Psoas muscle (tissue), 8 donors: ENCODE measurements at places on chromosomes 4 and X. TPM values are rescaled to one million over a fixed set of nuclear protein-coding genes. Genes with fewer than 3 reads are reported as not detected.

MAGEC1 gene
- not detected for total RNA-seq

DNA sequence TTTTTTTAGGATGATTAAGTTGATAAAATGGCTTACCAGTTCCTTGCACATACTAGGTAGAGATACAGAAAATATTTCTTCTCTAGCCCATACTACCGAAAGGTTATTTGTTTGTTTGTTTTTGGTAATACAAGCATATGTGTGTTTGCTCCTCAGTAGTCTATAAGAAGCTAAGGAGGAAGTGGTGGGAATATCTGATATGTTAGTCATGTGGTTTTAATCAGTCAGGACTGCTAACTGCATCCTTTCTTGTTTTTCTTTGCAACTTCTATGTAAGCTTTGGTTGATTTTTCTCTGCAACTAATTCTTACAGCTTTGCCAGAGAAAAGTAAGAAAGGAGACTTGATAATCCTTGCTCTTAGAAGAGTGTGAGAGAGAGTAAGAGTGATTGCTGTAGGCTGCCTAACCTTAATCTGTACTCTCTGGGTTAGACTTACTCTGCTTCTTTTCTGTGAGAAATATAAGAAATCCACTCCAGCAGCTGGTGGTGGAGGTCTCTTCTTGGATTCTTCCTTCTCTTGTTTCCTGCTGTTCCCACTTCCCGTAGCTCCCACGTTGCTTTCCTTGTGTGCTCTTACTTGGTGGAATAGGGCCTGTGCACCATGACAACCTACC is 28.3 kb downstream of the SEPTIN11 start:
- no peaks in the 10 kb centered on the region for H3K27me3 ChIP-seq
- no peaks in the 10 kb centered on the region for H3K36me3 ChIP-seq
- H3K4me3 ChIP-seq = no peak overlapping the region
- no peak for DNase-seq
- peaks cover 11% of the 10 kb centered on the region for H3K4me1 ChIP-seq

CDS1 gene
- not detected for total RNA-seq

GRCh38 chrX:118216509-118216908 is 99.9 kb upstream of the KLHL13 start:
- H3K4me3 ChIP-seq = no peak overlapping the region
- H3K4me1 ChIP-seq = no peaks in the 10 kb centered on the region
- H3K27ac ChIP-seq = no peak overlapping the region
- no peaks in the 10 kb centered on the region for H3K36me3 ChIP-seq
- no peak for DNase-seq

CRMP1 gene
- total RNA-seq = 0.14 TPM

MND1 gene
- total RNA-seq = not detected

DNA sequence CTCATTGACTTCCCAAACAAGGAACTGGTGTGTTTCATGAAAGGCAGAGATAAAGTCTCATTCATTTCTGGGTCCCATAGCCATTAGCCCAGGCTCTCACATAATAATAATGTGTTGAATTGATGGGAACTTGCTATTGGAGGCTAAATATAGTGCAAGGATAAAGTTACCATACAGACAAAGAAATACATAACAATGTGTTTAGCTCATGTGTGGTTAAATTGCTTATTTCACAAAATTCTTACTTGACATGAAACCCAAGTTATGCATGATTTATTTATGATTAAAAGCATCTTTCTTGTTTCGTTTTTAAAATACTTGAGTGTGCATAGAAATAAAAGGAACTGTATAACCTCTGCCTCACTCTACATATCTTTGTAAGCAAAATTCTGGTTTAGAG is 37.3 kb upstream of the LPAR4 start:
- H3K4me1 ChIP-seq = no peaks in the 10 kb centered on the region
- peaks cover 6% of the 10 kb centered on the region for H3K27me3 ChIP-seq
- no peaks in the 10 kb centered on the region for H3K36me3 ChIP-seq
- H3K4me3 ChIP-seq = no peak overlapping the region
- DNase-seq = no peak

GRCh38 chr4:176788971-176789370 is 3.8 kb downstream of the VEGFC start:
- no peak for DNase-seq
- H3K4me1 ChIP-seq = peaks cover 8% of the 10 kb centered on the region
- peaks cover 2% of the 10 kb centered on the region for H3K27me3 ChIP-seq
- no peaks in the 10 kb centered on the region for H3K36me3 ChIP-seq

DNA sequence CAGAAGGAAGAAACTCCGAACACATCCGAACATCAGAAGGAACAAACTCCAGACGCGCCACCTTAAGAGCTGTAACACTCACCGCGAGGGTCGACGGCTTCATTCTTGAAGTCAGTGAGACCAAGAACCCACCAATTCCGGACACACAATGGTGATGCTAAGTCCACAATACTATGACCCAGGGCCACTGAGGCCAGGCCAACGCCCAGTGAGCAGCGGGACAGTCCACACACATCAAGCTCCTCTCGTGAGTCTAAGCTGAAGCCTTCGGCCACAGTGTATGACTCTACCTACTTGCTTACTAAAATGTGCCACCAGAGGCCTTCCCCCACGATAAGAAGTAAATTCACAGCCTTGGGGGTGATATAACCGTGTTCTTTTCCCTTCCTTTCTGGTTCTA is 10.2 kb upstream of the CDKN2AIP start:
- no peak for DNase-seq
- no peak overlapping the region for H3K27ac ChIP-seq
- no peak overlapping the region for H3K4me3 ChIP-seq
- no peaks in the 10 kb centered on the region for H3K36me3 ChIP-seq

- no peaks in the 10 kb centered on the region for H3K36me3 ChIP-seq
- no peak overlapping the region for H3K27ac ChIP-seq
- DNase-seq = no peak
- H3K4me1 ChIP-seq = no peaks in the 10 kb centered on the region
- no peaks in the 10 kb centered on the region for H3K27me3 ChIP-seq
- no peak overlapping the region for H3K4me3 ChIP-seq
Observed at GRCh38 chr4:127446427-127446885, 186.3 kb upstream of the INTU start.

DNA sequence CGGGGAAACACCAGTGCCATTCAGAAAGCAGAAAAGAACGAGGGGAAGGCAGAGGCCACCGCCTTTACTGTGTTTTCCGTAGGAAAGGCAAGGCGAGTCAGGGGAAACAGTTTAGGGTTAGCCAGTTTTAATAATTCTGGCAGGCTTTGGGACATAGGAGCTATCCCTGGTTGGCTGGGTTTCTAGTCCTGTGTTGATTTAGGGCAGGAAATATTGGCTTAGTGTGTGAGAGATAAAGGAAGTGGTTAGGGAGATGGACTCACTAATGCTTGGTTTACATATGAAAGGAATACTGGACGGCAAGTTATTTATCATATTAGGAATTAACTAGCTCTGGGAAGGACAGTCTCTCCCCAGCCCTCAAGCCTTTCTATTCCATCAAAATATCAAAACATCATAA is 53.1 kb downstream of the SYNPO2 start:
- H3K27me3 ChIP-seq = no peaks in the 10 kb centered on the region
- peak overlapping the region; percentile 70 for H3K27ac ChIP-seq
- DNase-seq = no peak
- no peaks in the 10 kb centered on the region for H3K36me3 ChIP-seq
- peaks cover 14% of the 10 kb centered on the region for H3K4me1 ChIP-seq
- no peak overlapping the region for H3K4me3 ChIP-seq

S100G gene
- total RNA-seq = not detected

PDGFC gene
- 19.8 TPM for total RNA-seq

GRCh38 chrX:136847874-136848273 is 32.7 kb downstream of the RBMX start:
- H3K4me3 ChIP-seq = no peak overlapping the region
- no peak overlapping the region for H3K27ac ChIP-seq
- peaks cover 32% of the 10 kb centered on the region for H3K36me3 ChIP-seq
- no peaks in the 10 kb centered on the region for H3K27me3 ChIP-seq

- no peak overlapping the region for H3K4me3 ChIP-seq
- no peak overlapping the region for H3K27ac ChIP-seq
- DNase-seq = no peak
- H3K36me3 ChIP-seq = no peaks in the 10 kb centered on the region
- H3K27me3 ChIP-seq = peaks cover 4% of the 10 kb centered on the region
Observed at GRCh38 chr4:7716010-7716721, 223.5 kb downstream of the AFAP1 start.

- H3K27ac ChIP-seq = no peak overlapping the region
- H3K4me3 ChIP-seq = no peak overlapping the region
- H3K27me3 ChIP-seq = peaks cover 16% of the 10 kb centered on the region
- no peaks in the 10 kb centered on the region for H3K4me1 ChIP-seq
Observed at GRCh38 chr4:184168406-184169019, 49.2 kb downstream of the ENPP6 start.

DNA sequence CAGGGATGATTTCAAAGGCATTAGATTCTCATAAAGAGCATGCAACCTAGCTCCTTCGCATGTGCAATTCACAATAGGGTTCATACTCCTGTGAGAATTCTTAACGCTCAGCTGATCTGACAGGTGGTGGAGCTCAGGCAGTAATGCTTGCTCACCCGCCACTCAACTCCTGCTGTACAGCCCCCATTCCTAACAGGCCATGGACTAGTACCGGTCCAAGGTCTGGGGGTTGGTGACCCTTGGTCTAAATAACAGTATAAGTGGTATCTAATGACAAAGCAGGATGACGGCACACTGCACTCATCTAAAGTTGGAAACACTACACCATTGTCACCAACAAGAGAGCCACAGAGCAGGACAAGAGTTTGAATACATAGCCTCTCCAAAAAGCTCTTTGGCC is 28.5 kb downstream of the ADGRA3 start:
- peak overlapping the region; percentile 71 for H3K27ac ChIP-seq
- no peaks in the 10 kb centered on the region for H3K36me3 ChIP-seq
- peaks cover 68% of the 10 kb centered on the region for H3K4me1 ChIP-seq
- H3K4me3 ChIP-seq = no peak overlapping the region

SSX4 gene
- total RNA-seq = not detected

LAMP2 gene
- 107 TPM for total RNA-seq

GRCh38 chrX:49879656-49880277 is 483 bp downstream of the USP27X start:
- no peak for DNase-seq
- no peaks in the 10 kb centered on the region for H3K27me3 ChIP-seq
- peak overlapping the region; percentile 80 for H3K27ac ChIP-seq

GRCh38 chr4:32840461-32841189 is 2120.5 kb downstream of the PCDH7 start:
- no peak overlapping the region for H3K27ac ChIP-seq
- H3K4me3 ChIP-seq = no peak overlapping the region
- no peaks in the 10 kb centered on the region for H3K27me3 ChIP-seq
- H3K36me3 ChIP-seq = no peaks in the 10 kb centered on the region
- DNase-seq = no peak

GRCh38 chr4:153258750-153259149 is 54.5 kb downstream of the TRIM2 start:
- H3K36me3 ChIP-seq = no peaks in the 10 kb centered on the region
- H3K4me1 ChIP-seq = no peaks in the 10 kb centered on the region

DNA sequence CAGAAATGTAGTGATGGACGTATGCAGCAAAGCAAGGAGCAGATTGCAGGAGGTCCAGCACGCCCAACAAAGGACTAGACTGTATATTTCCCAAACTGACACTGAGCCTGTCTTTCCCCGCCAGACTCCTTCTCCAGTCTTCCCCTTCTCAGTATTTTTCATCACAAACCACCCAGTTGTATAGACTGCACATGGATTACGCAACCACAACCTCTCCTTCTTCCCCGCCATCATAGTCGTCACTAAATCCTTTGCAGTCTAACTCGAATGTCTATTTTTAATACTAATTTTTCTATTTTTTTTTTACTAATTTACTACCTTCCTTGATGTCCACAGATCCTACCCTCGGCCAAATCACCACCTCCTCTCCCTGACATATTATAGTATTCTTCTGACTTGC is 105.4 kb downstream of the MTNR1A start:
- no peak overlapping the region for H3K4me3 ChIP-seq
- no peak overlapping the region for H3K27ac ChIP-seq
- no peaks in the 10 kb centered on the region for H3K4me1 ChIP-seq
- peaks cover 1% of the 10 kb centered on the region for H3K27me3 ChIP-seq

DNA sequence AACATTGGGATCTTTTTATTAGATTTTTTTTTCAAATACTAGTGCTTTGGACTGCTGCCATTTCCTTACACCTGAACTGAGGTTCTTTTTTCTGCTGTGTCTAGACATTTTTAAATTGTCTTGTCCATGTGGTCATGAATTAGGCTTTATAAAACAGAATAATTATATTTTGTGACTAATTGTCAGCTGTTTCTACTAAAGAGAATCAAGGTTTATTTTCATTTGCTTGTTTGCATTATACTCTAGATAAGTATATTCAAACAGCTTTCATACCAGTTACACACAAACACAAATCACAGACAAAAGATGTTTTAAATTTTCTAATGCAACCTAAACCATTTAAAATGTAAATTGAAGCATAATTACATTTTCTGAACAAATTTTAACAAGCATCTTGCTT is 194.7 kb downstream of the GALNTL6 start:
- DNase-seq = no peak
- no peaks in the 10 kb centered on the region for H3K36me3 ChIP-seq
- H3K4me3 ChIP-seq = no peak overlapping the region
- no peak overlapping the region for H3K27ac ChIP-seq

GRCh38 chrX:72083291-72083690 is 48.4 kb downstream of the RTL5 start:
- H3K4me1 ChIP-seq = no peaks in the 10 kb centered on the region
- no peak for DNase-seq
- no peak overlapping the region for H3K27ac ChIP-seq
- H3K4me3 ChIP-seq = no peak overlapping the region
- no peaks in the 10 kb centered on the region for H3K36me3 ChIP-seq

DNA sequence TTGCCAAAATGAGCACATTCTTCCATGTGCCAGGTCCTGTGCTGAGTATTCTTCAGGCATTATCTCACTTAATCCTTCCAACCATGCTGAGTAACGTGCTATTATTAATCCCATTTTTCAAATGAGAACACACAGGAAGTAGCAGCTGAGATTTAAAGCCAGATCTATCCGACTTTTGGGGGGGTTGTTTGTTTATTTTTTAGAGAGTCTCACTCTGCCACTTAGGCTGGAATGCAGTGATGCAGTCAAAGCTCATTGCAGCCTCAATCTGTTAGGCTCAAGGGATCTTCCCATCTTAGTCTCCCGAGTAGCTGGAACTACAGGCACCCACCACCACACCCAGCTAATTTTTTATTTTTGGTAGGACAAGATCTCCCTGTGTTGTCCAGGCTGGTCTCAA is 55.5 kb upstream of the TRIM2 start:
- peaks cover 3% of the 10 kb centered on the region for H3K27me3 ChIP-seq
- H3K36me3 ChIP-seq = no peaks in the 10 kb centered on the region
- no peak for DNase-seq
- H3K27ac ChIP-seq = no peak overlapping the region

SSR4 gene
- 72.3 TPM for total RNA-seq

BMX gene
- 1.2 TPM for total RNA-seq
